ENCODE measurements at places on chromosomes 12 and 14. TPM values are rescaled to one million over a fixed set of nuclear protein-coding genes. Genes with fewer than 3 reads are reported as not detected.

Gene PAPLN
- total RNA-seq = 6.5 TPM

Gene P2RX2
- total RNA-seq = not detected

Gene MGST1
- 246 TPM for total RNA-seq

Gene ANKRD33
- total RNA-seq = not detected

Gene OR6C3
- total RNA-seq = not detected

Gene NTN4
- 3.6 TPM for total RNA-seq

Gene FAM90A1
- total RNA-seq = 0.17 TPM

Gene TNFAIP2
- total RNA-seq = 32.4 TPM

Gene DAO
- total RNA-seq = not detected

Gene POMT2
- total RNA-seq = 13.1 TPM

Gene POC1B
- total RNA-seq = 13.8 TPM
